ENCODE measurements at places on chromosomes 7 and 10.
A peak's percentile ranks its signal among the peaks of the same experiment; 100 is the strongest.

GRCh38 chr7:139995017-139995915, 67.5 kb downstream of the PARP12 start:
- DNase-seq: no peak

- no peak for DNase-seq
Observed at GRCh38 chr10:17227367-17228090, 512 bp upstream of the VIM start.

DNA sequence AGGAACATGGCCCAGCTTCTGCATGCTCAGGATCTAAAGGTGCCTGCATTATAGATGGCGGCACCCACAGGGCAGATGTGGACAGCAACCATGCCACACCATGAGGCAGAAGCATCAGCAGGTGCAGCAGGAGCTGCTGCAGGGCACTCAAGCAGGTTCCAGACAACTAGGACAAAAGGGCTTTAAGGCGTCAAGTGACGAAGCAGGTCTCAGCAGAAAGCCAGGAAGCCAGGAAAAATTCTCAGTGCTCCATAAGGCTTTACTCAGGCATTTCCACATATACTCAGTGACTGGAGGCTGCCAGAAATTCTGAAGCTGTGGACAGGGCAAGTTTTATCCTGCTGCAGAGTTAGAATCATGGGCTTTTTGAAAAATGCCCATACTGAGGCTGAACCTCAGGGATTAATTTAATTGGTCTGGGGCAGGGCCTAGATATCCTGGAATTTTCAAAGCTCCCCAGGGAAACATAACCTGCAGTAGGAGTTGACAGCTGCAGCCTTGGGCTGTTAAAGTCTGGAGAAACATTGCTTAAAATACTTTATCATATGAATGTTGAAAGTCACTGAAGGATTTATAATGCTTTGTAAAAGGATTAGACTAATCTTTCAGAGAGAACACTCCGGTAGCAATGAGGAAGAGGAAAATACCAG, 68.1 kb upstream of the RNF148 start:
- no peak for DNase-seq

DNA sequence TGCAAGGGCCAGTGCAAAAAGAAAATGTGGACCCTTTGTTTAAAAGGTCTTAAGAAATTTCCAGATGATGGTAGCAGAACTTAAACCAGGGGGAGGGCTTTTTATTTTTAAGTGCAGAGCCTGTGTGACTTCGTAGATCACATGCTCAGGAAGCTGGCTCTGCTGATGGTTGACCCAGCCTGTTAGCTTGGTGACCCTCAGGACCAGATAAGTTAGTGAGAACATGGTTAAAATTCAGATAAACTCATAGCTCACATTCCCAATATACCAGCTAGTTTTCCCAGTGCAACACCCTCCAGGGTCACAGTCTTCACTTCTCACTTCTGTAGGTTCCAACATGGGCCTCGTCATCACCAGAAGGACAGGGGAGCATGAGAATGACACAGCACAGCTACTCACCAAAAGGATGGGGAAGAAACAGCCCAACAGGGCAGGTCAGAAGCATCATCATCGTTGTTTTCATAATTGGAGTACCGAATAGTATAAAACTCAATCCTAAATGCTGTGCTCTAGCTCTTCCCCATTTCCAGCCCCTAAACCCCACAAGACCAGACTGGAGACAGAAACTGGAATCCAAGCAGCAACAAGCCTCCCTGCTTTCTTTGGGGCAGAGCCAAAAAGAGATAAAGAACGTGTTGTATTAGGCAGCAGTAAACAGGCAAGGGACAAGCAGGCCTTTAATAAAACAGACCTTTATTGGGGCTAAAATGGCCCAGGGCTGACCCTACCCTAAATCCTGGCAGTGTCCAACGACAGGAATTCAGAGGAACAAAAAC, 102.2 kb upstream of the ANKRD1 start:
- no peak for DNase-seq

- no peak for DNase-seq
Observed at GRCh38 chr7:50287129-50287528, 17.4 kb upstream of the IKZF1 start.

GRCh38 chr10:104218751-104219150, 13.4 kb downstream of the CFAP43 start:
- DNase-seq: no peak

DNA sequence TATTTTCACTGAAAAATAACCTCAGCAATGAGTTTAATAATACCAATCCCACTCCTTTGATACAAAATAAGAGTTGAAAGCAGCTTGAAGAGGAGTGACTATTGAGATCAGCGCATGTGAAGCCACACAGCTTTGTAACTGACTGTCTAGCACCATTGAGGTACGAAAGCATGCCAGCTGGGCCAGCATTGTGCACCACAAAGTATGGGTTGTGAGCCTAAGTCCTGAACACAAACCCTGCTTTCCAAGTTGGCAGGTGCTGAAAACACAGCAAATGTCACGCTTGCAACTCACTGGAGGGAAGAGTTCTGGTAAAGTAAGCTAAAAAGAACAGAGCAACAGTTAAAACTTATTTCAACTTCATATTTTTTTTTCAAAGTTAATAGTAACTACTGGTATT, 4.0 kb upstream of the FAM53B start:
- DNase-seq: no peak

DNA sequence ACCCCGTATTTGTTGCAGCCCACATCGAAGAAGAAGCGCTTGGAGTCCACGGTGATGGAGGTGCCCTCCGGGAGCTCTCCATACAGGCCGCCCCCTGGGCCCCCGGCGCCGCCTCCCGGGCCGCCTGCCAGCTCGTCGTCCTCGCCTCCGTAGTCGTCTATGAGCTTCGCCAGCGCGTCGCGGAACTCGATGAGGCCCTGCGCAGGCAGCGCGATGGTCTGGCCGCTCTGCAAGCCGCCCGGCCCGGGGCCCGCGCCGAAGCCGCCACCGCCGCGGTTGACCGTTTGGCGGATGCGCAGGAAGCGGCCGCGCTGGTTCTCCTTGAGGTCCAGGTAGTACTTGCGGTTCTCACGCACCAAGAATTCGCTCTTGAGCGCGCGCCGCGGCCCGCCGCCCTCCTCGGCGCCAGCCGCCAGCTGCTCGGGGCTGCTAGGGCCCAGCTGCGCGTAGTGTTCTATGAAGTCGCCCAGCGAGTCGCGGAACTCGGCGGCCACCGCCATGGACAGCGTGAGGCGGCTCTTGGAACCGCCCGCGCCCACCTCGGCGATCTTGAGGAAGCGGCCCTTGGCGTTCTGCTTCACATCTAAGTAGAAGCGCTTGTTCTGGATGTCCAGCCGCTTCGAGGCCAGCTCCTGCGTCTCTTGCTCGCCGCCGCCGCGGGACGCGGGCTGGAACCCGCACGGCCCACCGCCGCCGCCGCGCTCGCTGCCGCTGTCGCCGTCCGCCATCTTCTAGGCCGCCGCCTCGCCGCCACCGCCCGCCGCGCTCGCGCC, 523 bp downstream of the PURB start:
- peak; percentile 18 for DNase-seq

GRCh38 chr7:88465600-88465999, 158.9 kb upstream of the STEAP4 start:
- DNase-seq: no peak

GRCh38 chr7:135389971-135390370, 119.9 kb downstream of the CNOT4 start:
- DNase-seq: no peak

DNA sequence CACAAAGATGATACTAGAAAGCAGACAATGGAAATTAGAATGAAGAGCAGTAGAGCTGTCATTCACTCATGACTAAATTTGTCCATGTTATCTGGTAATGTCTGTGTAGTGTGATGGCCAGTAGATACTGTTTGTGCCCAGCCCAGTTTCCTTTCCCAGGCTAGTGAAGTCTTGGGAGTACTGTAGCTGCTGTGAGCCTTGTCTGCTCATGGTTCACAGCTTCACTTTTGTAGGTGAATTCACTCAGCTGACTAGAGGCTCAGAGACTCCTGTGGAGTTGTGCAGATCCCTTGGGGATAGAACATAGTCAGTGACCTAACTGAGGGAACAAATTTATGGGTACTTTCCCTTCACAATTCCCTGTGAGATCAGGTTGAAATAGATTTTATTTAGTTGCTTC, 572.5 kb downstream of the ARL4A start:
- no peak for DNase-seq

DNA sequence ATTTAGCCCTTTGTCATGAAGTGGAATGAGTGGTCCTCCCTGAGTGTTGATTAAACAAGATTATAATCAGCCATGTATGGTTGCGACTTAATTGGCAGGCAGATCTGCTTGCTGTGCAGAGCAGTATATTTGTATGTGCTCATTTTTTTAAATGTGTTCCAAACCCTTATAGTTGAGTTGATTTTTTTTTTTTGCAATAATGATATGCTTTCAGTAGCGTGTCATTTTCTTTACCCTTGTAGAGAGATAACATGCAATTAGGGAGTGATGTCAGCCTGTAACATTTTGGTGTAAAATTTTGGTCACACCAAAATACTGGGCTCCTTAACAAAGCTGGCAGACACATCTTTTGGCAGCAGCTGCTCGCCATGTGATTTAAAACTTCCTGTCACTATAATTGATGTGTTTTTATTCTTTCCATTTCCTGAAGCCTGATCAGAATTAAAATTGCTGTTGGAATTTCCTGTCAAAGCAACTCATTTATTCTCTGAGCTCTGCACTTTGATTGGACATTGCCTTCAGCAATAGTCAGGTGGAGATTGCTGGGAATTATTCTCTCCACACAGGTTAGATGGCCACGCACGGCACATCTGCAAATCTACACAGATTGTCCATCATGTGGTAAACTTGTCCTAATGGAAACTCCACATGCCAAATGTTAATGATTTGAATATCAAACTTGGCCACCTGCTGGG, 125.3 kb downstream of the DYNC1I1 start:
- DNase-seq: no peak

DNA sequence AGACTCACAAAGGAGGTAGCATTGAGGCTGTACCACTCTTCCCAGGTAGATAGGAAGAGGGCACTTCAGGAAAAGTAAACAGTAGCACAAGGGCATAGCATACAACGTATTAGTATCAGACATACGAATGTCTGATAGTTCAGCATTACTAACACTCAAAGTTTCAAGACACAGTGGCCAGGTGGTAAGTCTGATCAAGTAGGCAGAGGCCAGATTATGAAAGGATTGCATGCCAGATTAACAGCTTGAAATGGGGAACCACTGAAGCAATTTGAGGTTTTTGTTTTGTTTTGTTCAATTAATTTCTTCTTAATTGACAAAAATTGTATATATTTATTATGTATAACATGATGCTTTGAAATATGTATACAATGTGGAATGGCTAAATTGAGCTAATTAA, 45.7 kb upstream of the IL6 start:
- no peak for DNase-seq

- no peak for DNase-seq
Observed at GRCh38 chr7:111474723-111475418, 87.4 kb downstream of the IMMP2L start.

- DNase-seq: no peak
Observed at GRCh38 chr7:90081621-90082020, 72.6 kb upstream of the STEAP1 start.

- no peak for DNase-seq
Observed at GRCh38 chr7:43302211-43302711, 189.8 kb downstream of the HECW1 start.

GRCh38 chr10:95793401-95794045, 37.6 kb downstream of the ENTPD1 start:
- no peak for DNase-seq

DNA sequence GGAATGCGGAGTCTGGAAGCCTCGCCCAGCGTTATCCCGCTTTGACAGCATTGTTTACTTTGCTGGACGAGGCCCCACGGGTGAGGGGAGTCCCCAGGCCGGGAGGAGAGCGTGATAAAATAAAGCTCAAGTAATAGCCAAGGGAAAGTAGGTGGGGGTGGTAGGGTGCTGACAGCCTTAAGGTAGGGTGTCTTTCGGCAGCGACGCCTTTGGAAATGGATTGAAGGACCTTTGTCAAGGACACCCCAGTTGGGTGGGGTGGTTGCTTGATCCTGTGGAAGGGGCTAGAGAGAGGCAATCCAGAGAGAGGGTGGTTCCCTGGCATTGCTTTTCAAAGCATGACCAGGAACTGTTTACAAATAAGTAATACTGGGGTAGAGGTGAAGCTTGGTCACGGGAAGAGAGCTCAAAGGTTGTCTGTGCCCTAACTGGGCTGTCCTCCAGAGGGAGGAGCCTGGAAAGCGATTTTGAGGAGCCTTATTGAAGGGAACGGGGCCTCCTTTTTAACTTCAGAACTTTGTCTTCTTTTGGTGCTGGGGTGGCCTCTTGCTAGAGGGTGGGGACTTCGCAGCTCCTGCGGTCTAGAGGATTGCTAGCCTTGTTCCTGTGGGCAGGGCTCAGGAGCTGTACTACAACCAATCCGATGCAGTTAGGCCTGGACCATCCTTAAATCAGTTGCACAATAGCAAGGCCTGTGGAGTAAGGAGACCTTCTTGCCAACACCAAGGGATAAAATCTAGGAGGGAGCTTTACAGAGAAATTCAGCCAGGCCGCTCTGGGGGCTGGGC, 1.3 kb downstream of the EIF4EBP2 start:
- DNase-seq: no peak

- DNase-seq: no peak
Observed at GRCh38 chr10:13959443-13960359, 371.0 kb downstream of the FRMD4A start.

DNA sequence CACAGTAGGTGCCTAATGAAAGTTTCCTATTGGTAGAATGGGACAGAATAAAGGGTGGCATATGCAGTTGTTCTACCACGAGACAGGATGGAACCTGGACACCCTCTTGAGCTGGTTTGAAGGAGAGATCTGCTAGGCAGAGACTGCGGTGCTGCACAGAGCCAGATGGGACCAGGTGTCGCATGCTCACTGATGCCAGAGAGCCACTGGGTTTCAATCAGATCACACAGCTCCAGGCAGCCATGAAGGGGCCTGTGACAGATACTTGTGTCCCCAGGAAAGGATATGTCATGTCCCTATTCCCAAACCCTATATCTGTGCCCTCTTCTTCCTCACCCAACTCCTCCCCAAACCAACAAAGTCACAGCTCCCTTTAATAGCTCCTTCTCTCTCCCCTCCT, 235.7 kb downstream of the PRPF18 start:
- DNase-seq: no peak

GRCh38 chr10:34244756-34245484, 570.2 kb downstream of the PARD3 start:
- no peak for DNase-seq

GRCh38 chr7:151410405-151411390, 860 bp upstream of the WDR86 start:
- DNase-seq: no peak

- no peak for DNase-seq
Observed at GRCh38 chr10:130023454-130024230, 59.6 kb upstream of the EBF3 start.

DNA sequence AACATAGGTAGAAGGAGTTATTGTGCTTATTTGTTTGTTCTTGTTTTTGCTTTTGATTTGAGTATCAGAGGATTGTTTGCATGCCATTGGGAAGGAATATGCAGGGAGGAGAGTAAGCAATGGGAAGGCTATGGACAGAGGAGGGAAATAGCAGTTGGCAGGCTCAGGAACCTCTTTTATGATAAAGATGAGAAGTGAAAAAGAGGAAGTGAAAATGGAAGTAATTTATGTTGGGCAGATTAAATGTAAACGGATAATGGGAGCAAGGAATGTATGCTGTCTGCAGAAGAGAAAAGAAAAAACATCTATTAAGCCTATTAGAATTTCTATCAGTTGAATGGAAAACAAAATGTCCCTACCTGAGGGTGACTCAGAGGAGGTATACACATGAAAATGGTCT, 90.1 kb upstream of the NPSR1 start:
- no peak for DNase-seq

Data from stimulated activated CD4-positive, alpha-beta T cell treated with anti-CD3 and anti-CD28 coated beads, Interleukin-15, amount 100 ng/mL, for 1 hour (primary cell).